ENCODE measurements at places on chromosomes 3 and 15.

GRCh38 chr3:76566211-76566534, 473.7 kb upstream of the ROBO2 start:
- H3K4me3 ChIP-seq: no peak overlapping the region
- H3K4me1 ChIP-seq: no peaks in the 10 kb centered on the region
- no peaks in the 10 kb centered on the region for H3K36me3 ChIP-seq
- H3K27ac ChIP-seq: no peak overlapping the region
- H3K27me3 ChIP-seq: no peaks in the 10 kb centered on the region

- no peaks in the 10 kb centered on the region for H3K4me1 ChIP-seq
- no peaks in the 10 kb centered on the region for H3K27me3 ChIP-seq
- no peak overlapping the region for H3K4me3 ChIP-seq
- DNase-seq: no peak
Observed at GRCh38 chr3:116001151-116001621, 377.9 kb downstream of the GAP43 start.

- DNase-seq: no peak
- no peaks in the 10 kb centered on the region for H3K27me3 ChIP-seq
- no peak overlapping the region for H3K4me3 ChIP-seq
- no peaks in the 10 kb centered on the region for H3K36me3 ChIP-seq
Observed at GRCh38 chr15:100186366-100186765, 155.4 kb downstream of the ADAMTS17 start.

DNA sequence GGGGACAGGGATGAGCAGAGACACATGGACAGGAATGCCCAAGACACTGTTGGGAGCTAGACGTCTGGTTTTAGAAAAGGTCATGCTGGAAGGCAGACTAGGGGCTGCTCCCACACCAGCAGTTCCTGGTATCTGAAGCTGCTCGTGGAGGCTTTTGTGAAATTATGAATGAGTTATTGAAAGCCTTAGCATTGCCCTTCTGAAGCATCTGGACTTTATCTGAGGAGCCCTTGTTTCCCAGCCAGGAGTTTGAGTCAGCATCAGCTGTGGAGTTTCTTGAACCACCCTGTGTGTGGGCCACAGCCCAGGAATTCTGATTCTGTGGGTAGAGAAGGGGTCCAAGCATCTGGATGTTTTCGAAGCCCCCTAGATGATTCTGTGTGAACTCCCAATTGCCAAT, 258.7 kb downstream of the SLCO3A1 start:
- peaks cover 13% of the 10 kb centered on the region for H3K4me1 ChIP-seq
- H3K27me3 ChIP-seq: no peaks in the 10 kb centered on the region
- no peaks in the 10 kb centered on the region for H3K36me3 ChIP-seq
- DNase-seq: no peak
- no peak overlapping the region for H3K27ac ChIP-seq
- no peak overlapping the region for H3K4me3 ChIP-seq

- peaks cover 16% of the 10 kb centered on the region for H3K27me3 ChIP-seq
- H3K4me3 ChIP-seq: no peak overlapping the region
- H3K4me1 ChIP-seq: no peaks in the 10 kb centered on the region
- H3K36me3 ChIP-seq: no peaks in the 10 kb centered on the region
Observed at GRCh38 chr3:43791246-43791645, 100.5 kb downstream of the ABHD5 start.

GRCh38 chr3:189954733-189955665, 165.7 kb downstream of the P3H2 start:
- H3K27me3 ChIP-seq: peaks cover 7% of the 10 kb centered on the region
- no peak overlapping the region for H3K27ac ChIP-seq
- no peak overlapping the region for H3K4me3 ChIP-seq
- DNase-seq: no peak
- no peaks in the 10 kb centered on the region for H3K4me1 ChIP-seq

DNA sequence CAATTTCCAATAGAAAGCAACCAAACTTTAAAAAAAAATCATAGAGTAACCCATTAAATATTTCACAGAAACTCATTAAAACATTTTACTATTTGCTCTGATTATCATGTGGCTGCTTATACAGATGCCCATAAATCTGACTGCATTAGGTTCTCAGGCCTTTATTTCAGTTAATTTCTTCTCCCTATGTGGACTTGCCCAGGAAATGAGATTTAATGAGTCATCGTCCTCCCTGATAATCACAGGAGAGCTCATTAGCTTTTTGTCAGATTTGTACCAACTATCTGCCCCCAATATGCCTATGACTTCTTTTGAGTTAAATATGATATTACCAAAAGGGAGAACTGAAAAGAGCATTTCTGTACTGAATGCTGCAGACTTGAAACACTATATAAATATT, 168.0 kb downstream of the FOXB1 start:
- H3K27ac ChIP-seq: no peak overlapping the region
- no peaks in the 10 kb centered on the region for H3K4me1 ChIP-seq
- no peak overlapping the region for H3K4me3 ChIP-seq
- DNase-seq: no peak
- H3K27me3 ChIP-seq: peaks cover 11% of the 10 kb centered on the region
- no peaks in the 10 kb centered on the region for H3K36me3 ChIP-seq

DNA sequence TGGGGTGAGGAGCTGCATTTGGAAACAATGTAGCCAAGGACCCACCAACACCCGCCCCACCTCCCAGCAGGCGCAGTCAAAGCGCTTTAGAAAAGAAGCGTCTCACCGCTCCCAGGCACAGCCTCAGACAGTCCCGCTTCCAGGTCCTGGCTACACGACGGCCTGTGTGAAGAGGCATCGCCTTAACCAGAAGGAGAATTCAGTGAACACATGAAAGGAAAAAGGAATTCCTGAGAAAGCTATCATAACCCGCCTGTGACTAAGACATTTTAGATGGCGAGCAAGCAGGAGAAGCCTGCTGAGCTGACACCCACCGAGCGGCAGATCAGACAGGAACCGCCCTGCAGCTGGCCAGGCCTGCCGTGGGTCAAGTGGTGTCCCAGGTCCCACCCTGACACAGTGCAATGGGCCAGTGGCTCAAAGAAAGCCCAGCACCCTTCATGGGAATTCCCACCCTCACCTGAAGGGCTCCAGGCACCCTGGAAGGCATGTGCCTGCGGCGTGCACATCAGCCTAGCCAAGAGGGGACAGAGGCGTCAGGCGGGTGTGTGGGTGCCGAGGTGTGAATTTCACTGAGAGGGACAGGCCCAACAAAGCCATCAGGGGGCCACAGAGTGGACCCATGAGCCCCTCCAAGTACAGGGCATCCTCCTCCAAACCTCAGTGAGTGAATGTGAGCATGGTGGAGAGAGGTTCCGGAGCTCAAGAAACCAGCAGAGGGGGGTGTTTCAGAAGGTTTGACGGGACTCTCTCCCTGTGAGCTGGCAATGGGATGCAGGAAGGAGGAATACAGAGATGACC, 144.8 kb downstream of the NSMCE3 start:
- no peak for DNase-seq
- H3K27me3 ChIP-seq: no peaks in the 10 kb centered on the region
- no peaks in the 10 kb centered on the region for H3K36me3 ChIP-seq
- no peak overlapping the region for H3K4me3 ChIP-seq
- H3K4me1 ChIP-seq: no peaks in the 10 kb centered on the region

DNA sequence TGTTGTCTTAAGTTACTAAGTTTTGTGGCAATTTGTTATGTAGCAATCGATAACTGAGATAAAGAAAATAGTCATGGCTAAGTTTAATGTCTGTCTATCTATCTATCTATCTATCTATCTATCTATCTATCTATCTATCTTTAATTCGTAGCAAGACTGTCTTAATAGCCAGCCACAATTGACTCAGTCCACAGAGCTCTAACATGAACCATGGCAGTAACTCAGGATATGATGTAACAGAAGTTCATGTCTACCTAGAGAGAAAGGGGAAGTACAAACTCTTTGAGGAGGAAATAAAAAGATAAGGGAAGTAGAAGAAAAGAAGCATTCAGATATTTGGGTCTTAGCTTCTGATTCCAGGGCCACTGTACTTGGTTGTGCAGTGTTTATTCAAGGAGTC, 61.5 kb upstream of the FNDC3B start:
- H3K4me1 ChIP-seq: peaks cover 13% of the 10 kb centered on the region
- DNase-seq: no peak
- H3K27me3 ChIP-seq: peaks cover 5% of the 10 kb centered on the region
- H3K4me3 ChIP-seq: no peak overlapping the region
- H3K36me3 ChIP-seq: no peaks in the 10 kb centered on the region
- no peak overlapping the region for H3K27ac ChIP-seq

DNA sequence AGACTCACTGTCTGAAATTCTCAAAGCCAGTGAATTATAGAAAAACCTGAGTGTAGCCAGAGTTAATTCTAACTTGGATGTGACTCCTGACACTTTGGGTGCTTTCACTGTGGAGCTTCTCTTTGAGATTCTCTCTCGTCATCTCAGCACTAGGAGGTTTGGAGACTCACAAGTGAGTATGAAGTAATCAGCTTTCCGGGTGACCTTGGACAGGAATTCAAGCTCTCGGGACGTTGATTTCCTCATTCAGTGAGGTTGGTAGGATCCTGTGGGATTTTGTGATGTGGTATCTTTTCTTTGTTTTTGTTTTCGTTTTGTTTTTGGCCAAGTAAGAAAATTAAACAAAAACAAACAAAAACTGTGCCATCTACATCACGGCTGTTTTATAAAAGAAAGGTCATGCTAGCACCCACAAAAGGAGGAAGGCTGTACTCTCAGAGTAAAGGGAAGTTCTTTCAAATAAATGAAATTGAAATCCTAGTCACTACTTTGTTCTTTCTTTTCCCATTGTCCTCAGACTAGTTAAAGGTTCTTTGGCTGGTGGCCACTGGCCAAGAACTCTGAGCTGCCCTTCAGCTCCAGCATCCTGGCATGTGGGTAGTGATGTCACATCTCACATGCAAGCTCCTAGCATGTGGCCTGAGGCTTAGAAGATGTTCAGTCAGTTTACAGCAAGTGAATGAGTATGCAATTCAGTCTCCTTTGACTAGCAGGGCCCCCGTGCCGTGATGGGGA, 263.3 kb upstream of the TPM1 start:
- H3K36me3 ChIP-seq: no peaks in the 10 kb centered on the region
- no peak for DNase-seq
- H3K4me1 ChIP-seq: no peaks in the 10 kb centered on the region
- H3K27ac ChIP-seq: no peak overlapping the region
- no peak overlapping the region for H3K4me3 ChIP-seq

GRCh38 chr15:56272454-56272853, 28.8 kb upstream of the RFX7 start:
- no peak overlapping the region for H3K27ac ChIP-seq
- DNase-seq: no peak
- no peaks in the 10 kb centered on the region for H3K27me3 ChIP-seq
- no peaks in the 10 kb centered on the region for H3K36me3 ChIP-seq
- H3K4me3 ChIP-seq: no peak overlapping the region
- H3K4me1 ChIP-seq: no peaks in the 10 kb centered on the region

DNA sequence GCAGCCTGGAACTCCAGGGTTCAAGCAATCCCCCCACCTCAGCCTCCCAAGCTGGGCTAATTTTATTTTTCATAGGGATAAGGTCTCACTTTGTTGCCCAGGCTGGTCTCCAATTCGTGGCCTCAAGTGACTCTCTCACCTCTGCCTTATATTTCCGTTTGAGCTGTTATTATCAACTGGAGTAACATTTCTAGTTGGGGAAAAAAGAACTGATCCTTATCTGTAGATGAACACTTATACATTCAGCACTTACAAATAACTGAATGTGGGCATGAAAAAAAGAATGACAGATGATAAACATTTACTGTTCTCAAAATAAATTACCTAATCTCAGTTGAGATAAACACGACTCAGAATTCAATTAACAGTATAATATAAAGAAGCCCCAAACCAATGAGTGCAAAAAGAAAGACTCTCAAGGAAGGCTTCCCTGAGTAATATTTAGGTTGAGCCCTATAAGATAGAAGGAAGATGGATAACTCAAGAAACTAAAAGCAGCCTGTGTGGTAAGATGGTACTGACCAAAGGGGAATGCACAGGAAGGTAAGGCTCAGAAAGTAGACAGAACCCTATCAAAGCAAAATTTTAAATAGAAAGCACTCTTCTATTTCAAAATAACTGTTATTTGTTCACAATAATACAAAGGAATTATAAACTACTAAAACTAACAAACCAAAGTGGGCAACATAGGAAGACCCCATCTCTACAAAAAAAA, 11.8 kb downstream of the UBE3A start:
- peaks cover 42% of the 10 kb centered on the region for H3K36me3 ChIP-seq
- H3K27ac ChIP-seq: no peak overlapping the region
- DNase-seq: no peak
- H3K4me1 ChIP-seq: peaks cover 20% of the 10 kb centered on the region
- no peak overlapping the region for H3K4me3 ChIP-seq
- H3K27me3 ChIP-seq: no peaks in the 10 kb centered on the region

- H3K36me3 ChIP-seq: no peaks in the 10 kb centered on the region
- H3K4me1 ChIP-seq: no peaks in the 10 kb centered on the region
- peaks cover 4% of the 10 kb centered on the region for H3K27me3 ChIP-seq
- H3K4me3 ChIP-seq: no peak overlapping the region
Observed at GRCh38 chr3:129532261-129532660, 3.8 kb downstream of the RHO start.

GRCh38 chr3:64741341-64741740, 53.5 kb upstream of the ADAMTS9 start:
- no peak overlapping the region for H3K27ac ChIP-seq
- no peaks in the 10 kb centered on the region for H3K4me1 ChIP-seq
- no peak overlapping the region for H3K4me3 ChIP-seq
- H3K36me3 ChIP-seq: no peaks in the 10 kb centered on the region

GRCh38 chr3:138691351-138691750, 82.8 kb downstream of the FAIM start:
- no peak for DNase-seq
- H3K27me3 ChIP-seq: no peaks in the 10 kb centered on the region
- peaks cover 8% of the 10 kb centered on the region for H3K4me1 ChIP-seq
- no peak overlapping the region for H3K4me3 ChIP-seq

GRCh38 chr3:16849795-16850194, 35.0 kb upstream of the PLCL2 start:
- H3K4me3 ChIP-seq: no peak overlapping the region
- DNase-seq: no peak
- no peaks in the 10 kb centered on the region for H3K36me3 ChIP-seq

DNA sequence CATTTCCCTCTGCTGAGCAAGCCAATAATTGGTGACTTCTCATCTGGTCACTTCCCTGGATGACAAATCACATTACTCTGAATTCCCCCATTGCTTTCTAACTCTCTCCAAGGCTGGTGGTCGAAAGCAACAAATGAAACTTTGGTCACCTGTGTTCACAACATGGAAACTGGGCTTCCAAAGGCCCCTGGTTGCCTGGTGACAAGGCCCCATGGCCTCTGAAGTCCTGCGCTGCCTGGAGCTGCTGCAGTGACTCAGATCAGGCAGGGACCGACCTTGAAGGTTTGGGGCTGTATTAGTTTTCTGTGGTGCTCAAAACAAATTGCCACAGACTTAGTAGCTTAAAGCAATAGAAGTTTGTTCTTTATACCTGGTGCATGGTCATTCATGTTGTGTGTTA, 345.3 kb downstream of the WDR72 start:
- DNase-seq: no peak
- H3K36me3 ChIP-seq: no peaks in the 10 kb centered on the region
- H3K4me1 ChIP-seq: no peaks in the 10 kb centered on the region
- H3K27ac ChIP-seq: no peak overlapping the region
- no peak overlapping the region for H3K4me3 ChIP-seq

- H3K4me1 ChIP-seq: no peaks in the 10 kb centered on the region
- H3K36me3 ChIP-seq: no peaks in the 10 kb centered on the region
- no peak overlapping the region for H3K27ac ChIP-seq
- no peak for DNase-seq
- H3K4me3 ChIP-seq: no peak overlapping the region
Observed at GRCh38 chr3:105385179-105385578, 18.5 kb downstream of the ALCAM start.

All from activated CD8-positive, alpha-beta T cell treated with anti-CD3 and anti-CD28 coated beads, Interleukin-2, amount 10 ng/mL, durations not matched to agents 7 days and 5 days (primary cell).